Activated effector memory CD4-positive, alpha-beta T cell treated with anti-CD3 and anti-CD28 coated beads, Interleukin-2, amount 50 U/mL, for 16 hours (primary cell): ENCODE measurements at places on chromosomes 3 and 15.
A peak's percentile ranks its signal among the peaks of the same experiment; 100 is the strongest.

- no peak for DNase-seq
Measured at GRCh38 chr3:181604267-181604666, 107.5 kb upstream of the SOX2 start.

GRCh38 chr3:30186741-30187219 lies 419.6 kb upstream of the TGFBR2 start:
- no peak for DNase-seq

DNA sequence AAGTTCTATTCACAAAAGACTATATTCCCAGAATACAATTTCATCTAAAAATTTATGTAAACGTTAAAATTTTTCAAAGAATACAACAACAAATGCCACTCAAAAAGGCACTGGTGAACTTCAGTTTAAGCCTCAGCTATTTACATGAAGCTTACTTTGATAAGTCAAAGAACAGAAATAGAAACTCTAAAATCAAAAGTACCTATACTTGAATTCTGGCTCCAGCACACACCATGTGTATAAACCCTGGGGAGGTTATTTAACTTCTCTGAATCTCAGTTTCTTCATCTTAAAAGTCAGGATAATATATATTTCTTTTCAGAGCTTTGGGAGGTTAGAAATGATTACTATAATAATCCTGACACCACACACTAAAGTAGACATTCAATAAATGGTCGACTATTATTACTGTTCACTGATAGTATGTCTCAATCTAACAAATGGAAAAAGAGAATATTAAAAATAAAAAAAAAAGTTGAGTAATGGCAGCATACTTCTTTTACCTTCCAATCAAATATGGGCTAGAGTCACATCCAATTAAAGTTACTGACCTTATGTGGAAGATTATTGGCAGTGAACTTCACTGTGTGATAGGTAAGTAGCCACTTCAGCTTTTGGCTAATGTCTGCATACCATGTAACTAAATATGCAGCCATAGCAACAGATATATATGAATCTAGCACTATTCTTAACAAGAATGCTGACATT lies 248.4 kb downstream of the ISL2 start:
- DNase-seq: no peak

DNA sequence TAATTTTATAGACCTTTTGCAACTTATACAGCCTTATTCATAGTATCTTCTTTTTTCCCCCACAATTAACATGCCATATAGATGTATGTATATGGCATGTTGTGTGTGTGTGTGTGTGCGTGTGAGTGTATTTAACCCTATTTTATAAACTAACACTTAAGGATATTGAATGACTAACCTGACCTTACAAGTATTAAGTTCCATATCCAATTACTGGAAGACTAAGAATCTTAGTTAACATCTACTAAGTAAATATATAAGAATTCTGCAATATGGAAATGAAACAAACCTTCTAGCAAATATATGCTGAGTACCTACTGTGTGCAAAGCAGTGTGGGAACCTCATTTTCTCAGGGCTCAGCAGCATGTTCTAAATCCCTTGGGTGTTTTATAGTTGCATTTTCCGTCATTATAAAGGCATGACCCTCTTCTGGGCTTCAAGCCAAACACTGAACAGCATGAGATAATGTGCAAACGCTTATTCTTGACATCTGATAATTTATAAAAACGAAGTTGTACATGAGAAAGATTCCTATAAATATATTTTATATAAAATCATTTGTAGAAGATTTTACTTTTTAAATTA lies 105.5 kb downstream of the NLGN1 start:
- no peak for DNase-seq

DNA sequence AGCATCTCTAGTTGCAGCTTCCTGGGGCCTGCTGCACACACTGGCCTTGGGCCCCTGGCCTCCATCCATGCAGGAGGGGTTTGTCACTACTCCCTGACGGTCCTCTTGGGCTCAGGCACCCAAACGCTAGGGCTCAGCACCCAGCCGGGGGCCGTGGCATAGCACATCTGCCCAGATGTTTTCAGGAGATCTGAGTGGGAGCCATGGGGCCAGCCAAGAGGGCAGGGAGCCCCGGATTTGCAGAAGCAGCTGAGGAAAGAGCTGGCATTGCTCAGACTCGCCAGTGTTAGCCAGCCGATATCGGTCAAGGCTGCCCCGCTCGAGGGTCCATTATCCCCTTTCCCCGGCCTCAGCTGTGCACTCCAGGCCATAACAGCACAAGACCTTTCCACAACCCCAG lies 1.5 kb upstream of the ALDH1A3 start:
- DNase-seq: no peak

DNA sequence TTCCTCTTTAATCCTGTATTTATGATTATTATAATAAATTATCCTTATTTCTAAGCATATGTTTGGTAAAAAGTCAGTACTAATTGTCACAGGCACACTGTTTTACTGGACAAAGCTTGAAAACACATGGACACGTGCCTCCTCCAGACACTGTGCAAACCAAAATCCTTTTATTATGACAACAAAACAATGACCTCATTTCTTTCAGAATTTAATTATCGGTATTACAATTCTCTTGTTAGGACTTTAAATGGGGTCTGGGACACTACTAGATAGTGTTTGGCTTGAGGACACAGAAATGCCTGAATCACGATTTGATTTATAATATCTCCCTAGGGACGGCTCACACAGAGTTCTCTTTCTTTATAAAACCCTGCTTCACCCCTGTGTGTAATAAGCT lies 107.3 kb upstream of the IGSF10 start:
- no peak for DNase-seq

DNA sequence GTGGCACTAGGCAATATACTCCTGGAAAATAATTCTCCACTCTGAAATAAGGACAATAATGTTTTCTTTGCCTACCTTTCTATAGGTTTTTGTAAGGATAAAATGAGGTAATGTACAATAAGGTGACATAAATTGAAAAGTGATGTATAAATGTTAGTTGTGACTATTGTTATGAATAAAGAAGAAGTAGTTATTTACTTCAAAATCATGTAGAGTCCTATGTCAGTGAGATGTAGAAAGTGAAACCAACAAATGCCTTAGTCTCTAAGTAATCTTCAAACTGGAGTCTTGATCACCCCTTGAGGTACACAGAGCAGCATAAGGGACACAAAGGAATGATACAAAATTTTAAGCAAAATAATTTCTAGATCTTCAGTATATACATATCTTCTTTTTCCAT lies 60.3 kb upstream of the TP63 start:
- no peak for DNase-seq

GRCh38 chr3:172634948-172635347 lies 75.9 kb downstream of the NCEH1 start:
- DNase-seq: no peak

GRCh38 chr3:158404131-158404718 lies 166.8 kb upstream of the MLF1 start:
- DNase-seq: no peak

- DNase-seq: no peak
Measured at GRCh38 chr3:129888771-129889170, 4.7 kb downstream of the TMCC1 start.

- DNase-seq: no peak
Measured at GRCh38 chr15:25789211-25789610, 73.9 kb downstream of the ATP10A start.

- no peak for DNase-seq
Measured at GRCh38 chr3:150365132-150365604, 42.9 kb upstream of the TSC22D2 start.

DNA sequence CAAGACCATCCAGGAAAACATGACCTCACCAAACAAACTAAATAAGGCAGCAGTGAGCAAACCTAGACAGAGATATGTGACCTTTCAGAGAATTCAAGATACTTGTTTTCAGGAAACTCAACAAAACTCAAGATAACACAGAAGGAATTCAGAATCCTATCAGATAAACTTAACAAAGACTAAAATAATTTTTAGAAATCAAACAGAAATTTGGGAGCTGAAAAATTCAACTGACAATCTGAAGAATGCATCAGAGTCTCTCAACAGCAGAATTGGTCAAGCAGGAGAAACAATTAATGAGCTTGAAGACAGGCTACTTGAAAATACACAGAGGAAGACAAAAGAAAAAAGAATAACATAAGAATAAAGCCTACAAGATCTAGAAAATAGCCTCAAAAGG lies 55.6 kb downstream of the MYO9A start:
- DNase-seq: no peak

- DNase-seq: no peak
Measured at GRCh38 chr3:12643010-12643380, 20.9 kb downstream of the RAF1 start.

GRCh38 chr3:134317106-134317947 lies 56.9 kb downstream of the AMOTL2 start:
- DNase-seq: no peak

DNA sequence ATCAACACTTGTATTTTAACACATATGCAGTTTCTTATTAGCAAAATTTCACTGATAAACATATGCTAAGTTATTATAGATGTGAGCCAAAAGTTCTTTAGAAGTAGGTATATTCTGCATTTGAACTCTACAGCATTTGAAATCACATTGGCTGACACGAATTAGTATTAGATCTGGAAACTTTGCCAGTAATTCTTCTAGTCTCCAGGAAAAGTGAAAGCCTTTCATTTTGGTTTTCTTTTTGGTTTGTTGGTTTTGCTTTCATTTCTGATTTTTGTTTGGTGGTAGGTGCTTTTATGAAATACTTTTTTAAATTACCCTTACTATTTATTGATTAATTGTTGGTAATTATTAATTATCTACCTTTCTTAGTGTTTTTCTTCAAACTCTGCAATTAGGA lies 72.9 kb downstream of the RBMS3 start:
- DNase-seq: no peak

- DNase-seq: no peak
Measured at GRCh38 chr15:62758952-62759349, 283.6 kb upstream of the TPM1 start.

DNA sequence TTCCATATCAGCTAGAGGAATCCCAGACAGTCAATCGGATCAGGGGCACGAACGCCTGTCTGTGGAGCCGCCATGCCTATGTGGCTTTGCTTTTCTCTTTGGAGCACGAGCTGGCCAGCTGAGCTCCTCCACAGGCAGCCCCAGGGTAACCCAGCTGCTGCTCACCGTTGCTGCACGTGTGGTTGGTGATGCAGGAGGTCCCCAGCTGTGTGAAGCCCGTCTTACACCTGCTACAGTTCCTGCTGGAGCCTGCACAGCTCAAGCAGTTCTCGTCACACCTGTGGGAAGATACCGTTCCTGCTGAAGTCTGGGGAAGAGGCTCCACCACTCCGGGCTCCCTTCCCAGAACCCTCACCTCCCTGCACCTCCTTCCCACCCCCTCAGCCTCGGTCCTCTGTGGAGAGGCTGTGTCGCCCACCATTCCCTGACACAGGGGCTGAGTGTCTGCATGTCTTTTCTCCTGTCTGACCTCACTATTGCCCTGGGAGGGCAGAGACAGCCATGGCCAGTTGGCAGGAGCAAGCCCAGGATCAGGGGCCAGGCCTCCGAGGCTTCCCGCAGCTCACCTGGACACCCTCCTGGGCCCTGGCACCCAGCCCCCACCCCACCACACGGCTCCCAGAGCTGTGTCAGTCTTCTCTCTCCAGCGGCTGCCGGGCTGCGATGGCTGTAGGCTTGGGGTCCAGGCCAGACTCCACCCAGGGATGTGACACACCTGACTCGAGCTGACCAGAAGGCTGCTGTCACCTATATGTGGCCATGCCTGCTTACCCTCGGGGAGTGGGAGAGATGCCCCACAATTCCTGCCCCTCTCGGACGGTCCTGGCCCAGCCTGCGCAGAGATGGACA lies 12.2 kb upstream of the SNRPA1 start:
- peak; percentile 56 for DNase-seq

GRCh38 chr15:79582650-79583049 lies 150.5 kb downstream of the MINAR1 start:
- no peak for DNase-seq

DNA sequence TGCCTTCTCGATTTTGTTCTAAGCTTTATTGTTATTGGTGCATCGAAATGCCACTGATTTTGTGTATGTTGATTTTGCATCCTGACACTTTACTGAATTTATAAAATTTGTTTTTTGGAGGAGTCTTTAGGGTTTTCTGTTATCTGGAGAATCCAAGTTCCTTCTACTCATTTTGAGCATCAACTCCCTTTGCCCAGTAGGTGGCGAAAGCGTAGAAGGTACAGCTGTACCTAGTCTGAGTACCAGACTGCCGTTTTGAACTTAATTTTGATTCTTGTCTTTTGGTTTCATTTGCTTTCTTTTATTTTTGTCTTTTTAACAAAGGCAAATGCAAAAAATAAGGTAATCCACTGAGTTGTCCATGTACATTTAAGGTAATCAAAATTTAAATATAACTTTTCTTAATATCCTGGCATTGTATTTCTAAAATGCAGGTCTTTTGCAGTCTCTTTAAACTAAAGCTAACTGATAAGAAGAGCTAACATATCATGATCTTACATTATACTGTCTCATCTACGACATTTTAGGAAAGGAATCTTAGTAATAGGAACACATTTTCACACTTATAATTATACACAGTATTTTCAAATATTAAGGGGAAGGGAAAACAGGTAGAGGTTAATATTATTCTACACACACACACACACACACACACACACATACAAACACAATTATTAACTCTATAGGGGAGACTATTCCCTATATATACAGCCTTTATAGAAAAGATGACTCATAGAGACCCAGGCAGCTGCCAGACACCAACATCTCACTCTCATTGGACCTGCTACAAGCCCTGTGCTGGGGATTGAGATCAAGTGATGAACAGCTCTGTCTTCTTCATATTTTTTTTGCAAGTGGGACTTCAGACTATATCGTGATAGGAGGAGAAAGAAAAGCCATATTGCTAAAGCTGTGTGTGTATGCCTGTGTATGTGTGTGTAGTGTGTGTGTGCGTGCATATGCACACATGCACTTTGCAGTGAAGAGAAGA lies 71.8 kb downstream of the SYNPR start:
- no peak for DNase-seq
